Stimulated activated memory B cell treated with anti-CD40 and anti-IgM and Interleukin-4, amounts not matched to agents 10 μg/mL and 1 μg/mL and 100 μg/mL, for 72 hours (primary cell): ENCODE measurements at places on chromosomes 11 and 22.

GRCh38 chr22:49400136-49400940, 427.3 kb downstream of the BRD1 start:
- no peak for ATAC-seq

- no peak for ATAC-seq
Observed at GRCh38 chr11:126115816-126116331, 53.2 kb upstream of the CDON start.

DNA sequence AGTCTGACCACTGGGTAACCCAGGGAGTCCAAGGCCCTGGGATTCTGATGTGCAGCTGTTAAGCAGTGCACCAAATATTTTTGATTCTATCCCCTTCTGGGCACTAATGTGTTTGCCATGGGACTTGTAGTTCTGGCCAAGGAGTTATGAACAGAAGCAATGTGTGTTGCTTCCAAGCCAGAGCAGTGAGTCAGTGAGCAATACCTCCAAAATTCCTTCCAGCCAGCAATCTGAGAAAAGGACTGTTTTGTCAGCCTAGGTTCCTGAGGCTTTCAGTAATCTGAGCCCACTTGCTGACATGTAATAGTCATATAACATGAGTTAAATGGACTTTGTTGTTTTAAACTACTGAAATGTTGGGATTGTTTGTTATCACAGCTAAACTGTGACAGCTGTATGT, 311.4 kb downstream of the NELL1 start:
- ATAC-seq, result no peak

- ATAC-seq, result no peak
Observed at GRCh38 chr11:8290081-8290810, 26.6 kb upstream of the LMO1 start.

DNA sequence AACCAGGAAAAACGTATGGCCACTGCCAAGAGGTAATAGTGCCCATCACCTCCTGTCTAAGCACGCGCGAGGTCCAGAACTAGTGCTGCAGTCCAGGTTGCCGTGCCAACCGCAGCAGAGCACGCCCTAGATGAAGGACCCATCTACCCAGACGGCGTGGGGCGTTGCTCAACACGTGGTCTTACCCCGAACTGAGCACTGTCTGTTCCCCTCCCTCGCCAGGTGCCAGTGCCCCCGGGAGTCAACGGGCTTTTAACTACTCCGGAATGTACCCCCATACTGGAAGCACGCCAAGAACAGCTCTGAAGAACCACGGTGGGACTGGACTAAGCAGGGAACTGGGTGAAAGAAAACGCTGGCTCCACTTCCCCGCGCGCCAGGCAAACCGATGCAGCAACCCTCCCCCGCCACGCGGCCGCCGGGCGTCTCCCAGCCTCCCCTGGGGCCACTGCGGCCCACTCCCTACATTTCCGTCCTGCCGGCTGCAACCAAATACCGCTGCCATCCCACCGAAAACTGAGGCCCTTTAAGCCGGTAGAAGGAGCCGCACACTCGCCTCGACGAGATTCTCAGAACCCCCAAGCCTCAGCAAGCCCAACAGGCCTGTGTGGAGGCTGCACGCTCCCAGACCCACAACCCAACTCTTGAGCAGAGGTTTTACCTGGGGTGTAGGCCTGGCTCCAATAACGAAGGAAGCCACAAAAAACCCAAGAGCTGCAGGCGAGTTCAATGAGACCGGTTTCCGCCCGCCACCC, at the start of gene HSPA8:
Gene HSPA8, minus strand, starts transcription at position 734 of the 755 bp plus-strand sequence. CDS start 812 bp downstream, outside the sequence.
- peak; percentile 18 for ATAC-seq

- ATAC-seq, result no peak
Observed at GRCh38 chr11:61916737-61917333, 531 bp downstream of the RAB3IL1 start.

- ATAC-seq, result no peak
Observed at GRCh38 chr11:44611088-44611487, 45.6 kb downstream of the CD82 start.

- peak; percentile 77 for ATAC-seq
Observed at GRCh38 chr11:64340671-64341335, 799 bp downstream of the CCDC88B start.

GRCh38 chr11:76872959-76873827, 12.5 kb downstream of the ACER3 start:
- ATAC-seq, result no peak

DNA sequence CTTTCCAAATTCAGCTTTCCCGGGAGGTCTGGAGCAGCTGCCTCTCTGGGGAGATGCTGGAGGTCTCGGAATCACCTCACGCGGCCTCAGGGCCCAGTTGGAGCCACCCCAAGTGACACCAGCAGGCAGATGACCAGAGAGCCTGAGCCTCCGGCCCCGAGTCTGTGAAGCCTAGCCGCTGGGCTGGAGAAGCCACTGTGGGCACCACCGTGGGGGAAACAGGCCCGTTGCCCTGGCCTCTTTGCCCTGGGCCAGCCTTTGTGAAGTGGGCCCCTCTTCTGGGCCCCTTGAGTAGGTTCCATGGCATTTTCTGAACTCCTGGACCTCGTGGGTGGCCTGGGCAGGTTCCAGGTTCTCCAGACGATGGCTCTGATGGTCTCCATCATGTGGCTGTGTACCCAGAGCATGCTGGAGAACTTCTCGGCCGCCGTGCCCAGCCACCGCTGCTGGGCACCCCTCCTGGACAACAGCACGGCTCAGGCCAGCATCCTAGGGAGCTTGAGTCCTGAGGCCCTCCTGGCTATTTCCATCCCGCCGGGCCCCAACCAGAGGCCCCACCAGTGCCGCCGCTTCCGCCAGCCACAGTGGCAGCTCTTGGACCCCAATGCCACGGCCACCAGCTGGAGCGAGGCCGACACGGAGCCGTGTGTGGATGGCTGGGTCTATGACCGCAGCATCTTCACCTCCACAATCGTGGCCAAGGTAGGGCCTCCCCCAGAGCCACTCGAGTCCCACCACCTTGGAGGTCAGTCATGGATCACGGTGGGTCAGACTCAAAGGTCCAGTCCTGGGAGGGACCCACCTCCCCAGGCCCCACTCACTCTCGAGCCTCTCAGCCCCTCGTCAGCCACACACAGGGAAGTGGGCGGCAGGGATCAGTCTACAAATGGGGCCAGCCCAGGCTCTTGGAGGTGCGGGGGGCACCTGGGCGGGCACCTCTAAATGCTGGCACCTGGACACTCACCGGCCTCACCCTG, 525 bp downstream of the SLC22A12 start:
- peak; percentile 18 for ATAC-seq

GRCh38 chr11:134758342-134758931, 346.4 kb upstream of the B3GAT1 start:
- ATAC-seq, result no peak

DNA sequence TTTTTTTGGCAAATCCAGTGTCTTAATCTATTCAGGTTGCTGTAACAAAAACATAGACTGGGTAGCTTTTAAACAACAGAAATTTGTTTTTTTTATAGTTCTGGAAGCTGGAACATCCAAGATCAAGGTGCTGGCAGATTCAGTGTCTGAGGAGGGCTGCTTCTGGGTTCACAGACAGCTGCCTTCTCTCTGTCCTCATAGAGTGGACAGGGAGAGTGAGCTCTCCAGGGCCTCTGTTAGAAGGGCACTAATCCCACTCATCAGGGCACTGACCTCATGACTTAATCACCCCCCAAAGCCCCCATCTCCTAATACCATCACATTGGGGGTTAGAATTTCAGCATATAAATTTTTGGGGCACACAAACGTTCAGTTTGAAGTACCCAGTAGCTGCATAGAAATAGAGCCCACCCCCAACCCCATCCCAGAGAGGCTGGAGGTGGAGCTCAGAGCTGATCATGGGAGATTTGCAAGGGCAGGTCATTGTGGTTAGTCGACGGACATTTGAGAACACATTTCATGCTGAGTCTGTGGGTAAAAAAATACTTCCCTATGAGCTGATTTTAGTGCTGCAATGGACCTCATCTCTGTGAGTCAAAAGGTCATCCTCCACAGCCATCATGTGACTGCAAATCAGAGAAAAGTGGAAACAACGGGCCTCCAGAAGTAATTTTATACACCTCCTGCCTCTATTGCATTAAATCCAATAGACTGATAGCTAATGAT, 203.1 kb upstream of the CADM1 start:
- no peak for ATAC-seq

DNA sequence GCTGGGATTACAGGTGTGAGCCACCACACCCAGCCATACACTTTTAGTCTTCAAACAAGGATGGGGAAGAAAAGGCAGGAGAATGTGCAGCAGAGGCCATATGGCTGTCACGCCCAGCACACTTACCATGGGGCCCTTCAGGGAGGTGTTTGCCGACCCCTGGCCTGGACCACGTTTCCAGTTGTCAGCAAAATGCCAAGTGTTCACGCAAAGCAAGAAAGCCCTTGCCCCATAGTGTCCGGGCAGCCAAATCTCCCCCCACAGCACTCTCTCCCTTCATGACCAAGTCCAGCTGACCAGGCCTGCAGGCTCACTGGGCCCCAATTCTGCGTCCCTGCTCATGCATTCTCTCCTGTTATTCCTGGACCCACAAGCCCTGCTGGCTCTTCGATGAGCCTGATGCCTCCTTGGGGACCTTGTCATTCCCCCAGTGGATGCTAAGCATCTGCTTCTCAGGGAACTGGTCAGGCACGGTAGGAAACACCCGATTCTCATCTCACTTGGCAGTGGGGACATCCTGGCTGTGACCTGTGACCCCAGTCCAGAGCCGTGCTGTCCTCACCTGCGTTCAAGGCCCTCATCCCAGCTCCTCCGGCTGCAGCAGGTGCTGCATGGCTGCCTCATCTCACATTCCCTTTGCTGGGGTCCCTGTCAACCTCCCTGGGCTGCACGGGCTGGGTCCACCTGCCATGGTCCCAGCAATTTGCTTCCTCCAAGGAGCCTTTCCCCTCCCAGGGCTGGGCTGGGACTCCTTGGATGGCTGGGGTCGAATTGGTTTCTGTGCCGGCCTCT, 96.4 kb downstream of the CTTN start:
- ATAC-seq, result no peak

- no peak for ATAC-seq
Observed at GRCh38 chr22:32822179-32822877, 20.8 kb downstream of the TIMP3 start.

- ATAC-seq, result no peak
Observed at GRCh38 chr11:15144347-15144746, 29.6 kb downstream of the INSC start.

GRCh38 chr11:111996129-111996528, 29.1 kb upstream of the DLAT start:
- ATAC-seq, result no peak

DNA sequence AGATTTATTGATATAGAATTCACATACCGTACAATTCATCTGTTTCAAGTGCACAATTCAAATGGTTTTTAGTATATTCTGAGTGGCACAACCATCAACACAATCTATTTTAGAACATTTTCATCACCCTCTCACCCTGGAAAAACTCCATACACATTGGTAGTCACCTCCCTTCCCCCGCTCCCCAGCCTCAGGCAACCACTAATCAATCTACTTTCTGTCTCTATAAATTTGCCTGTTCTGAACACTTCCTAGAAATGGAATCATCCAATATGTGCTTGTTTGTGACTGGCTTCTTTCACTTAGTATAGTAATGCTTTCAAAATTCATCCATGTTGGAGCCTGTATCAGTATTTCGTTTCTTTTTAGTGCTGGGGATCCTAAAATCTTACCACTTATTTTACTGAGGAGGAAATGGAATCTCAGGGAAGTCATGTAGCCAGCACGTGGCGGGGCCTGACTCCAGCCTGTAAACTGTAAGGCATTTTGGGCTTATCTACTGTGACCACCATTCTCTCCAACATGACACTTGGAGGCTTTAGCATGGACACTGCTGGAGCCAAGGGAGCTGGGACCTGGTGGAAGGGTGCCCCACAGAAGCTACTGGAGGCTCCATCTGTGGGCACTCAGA, 905 bp upstream of the UCP3 start:
- ATAC-seq, result no peak

- no peak for ATAC-seq
Observed at GRCh38 chr11:113615098-113615497, 91.0 kb downstream of the TMPRSS5 start.

- ATAC-seq, result peak; percentile 72
Observed at GRCh38 chr11:130131961-130132850, 27.4 kb upstream of the ST14 start.

DNA sequence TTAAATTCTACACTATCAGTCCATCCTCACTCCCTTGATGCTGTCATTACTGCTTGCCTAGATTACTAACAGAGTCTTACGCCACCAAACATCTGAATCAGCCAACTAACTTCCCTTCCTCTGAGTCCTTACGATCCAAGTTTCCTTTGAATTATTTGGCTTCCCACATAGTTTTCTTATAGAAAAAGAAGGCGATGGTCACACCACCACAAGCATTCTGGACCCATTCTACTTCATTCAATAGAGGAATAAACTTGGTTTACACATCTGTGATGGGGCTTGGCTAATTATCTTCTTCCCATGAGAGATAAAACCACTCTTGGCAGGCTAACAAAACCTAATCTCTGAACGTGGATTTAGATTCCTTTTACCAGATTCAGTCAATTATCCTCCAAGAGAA, 35.0 kb downstream of the INTS4 start:
- no peak for ATAC-seq

- peak; percentile 53 for ATAC-seq
Observed at GRCh38 chr22:46239261-46240048, 10.6 kb downstream of the CDPF1 start.
